ENCODE measurements at places on chromosomes 1 and 21.

DNA sequence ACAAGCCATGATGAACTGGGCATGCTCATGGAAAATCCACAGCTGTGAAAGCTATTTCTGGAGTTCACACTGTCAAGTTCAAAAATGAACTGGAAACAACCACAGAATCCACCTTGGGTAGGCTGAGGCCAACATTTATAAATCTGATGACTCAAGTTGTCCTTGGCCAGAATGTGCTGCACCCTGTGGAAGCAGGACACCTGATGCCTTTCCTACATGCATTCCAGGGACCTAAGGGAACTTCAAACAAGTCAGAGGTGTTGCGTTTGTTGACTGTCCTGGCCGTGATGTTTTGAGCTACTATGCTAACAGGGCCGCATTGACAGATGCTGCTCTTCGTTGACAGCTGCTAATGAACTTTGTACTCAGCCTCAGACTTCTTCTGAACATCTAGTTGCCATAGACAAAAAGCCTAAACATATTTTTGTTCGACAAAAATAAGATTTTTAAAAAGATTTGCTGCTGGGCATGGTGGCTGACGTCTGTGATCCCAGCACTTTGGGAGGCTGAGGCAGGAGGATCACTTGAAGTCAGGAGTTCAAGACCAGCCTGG, 127.9 kb upstream of the SLC45A1 start:
- DNase-seq = no peak

DNA sequence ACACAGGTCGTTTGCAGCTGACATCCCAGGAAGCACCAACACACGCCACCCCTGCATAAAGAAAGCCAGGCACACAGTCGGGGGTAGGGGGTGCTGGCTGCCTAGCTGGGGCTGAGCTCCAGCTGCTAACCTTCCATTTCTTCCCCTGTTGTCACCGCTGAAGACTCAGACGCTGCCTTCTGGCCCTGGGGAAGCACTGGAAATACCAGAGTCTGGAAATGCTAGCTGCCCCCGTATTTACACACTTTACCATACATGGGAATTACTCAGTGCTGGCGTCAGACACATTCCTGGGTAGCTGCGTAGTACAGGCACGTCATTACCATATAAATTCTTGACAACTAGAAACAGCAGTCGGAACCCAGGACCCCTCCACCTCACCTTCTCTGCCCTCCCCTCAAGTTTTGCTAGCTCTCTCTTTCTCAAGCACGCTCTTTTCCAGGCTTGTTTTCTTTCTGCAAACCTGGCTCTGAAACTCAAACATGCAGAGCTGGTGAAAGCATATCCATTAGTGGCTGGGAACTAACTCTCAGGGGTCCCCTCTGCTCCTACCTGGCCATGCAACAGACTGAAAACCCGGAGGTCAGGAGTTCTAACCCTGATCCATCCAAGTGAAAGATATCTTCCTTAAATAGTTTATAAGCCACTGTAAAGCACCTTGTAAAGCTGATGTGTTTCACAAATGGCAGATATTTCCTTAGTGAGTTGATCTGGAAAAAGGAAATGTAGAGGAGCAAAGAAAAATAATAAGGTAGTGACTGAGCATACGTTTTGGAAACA, 3.3 kb downstream of the CSRP1 start:
- DNase-seq = no peak

- no peak for DNase-seq
Observed at GRCh38 chr1:31259746-31260145, 20.1 kb upstream of the NKAIN1 start.

GRCh38 chr1:35460796-35461195, 96.4 kb downstream of the KIAA0319L start:
- DNase-seq = no peak

- DNase-seq = no peak
Observed at GRCh38 chr1:82260666-82261065, 459.9 kb downstream of the ADGRL2 start.

DNA sequence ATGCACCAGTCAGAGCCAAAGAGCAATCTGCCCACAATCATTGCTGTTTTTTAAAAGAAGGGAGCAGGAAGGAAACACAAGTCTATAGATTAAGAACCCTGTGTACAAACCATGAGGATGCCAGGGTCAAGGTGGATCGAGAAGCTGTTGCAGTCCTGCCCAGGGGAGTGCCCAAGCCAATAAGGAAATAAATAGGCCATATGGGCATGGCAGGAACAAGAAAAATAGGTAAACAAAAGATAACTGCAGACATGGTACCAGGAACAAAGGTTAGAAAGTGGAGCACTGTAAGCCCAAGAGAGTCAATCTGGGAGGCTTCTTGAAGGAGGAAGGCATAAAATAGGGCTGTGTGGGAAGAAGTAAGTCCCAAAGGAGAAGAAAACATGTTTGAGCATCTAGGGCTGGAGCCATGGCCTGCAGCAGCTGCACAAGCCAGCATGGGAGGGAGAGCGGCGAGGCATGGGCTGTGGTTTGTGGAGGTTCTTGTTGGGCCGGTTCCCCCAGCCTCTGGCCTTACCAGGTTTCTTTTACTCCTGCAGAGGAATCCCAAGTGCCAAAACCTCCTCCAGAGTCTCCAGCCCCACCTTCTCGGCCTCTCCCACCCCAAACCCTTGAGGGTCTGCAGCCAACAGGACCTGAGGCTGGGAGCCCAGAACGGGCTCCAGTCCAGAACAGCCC, 13.6 kb downstream of the INAVA start:
- no peak for DNase-seq
